Retina (tissue), 1 donor: ENCODE measurements at places on chromosomes 6 and 20.

DNA sequence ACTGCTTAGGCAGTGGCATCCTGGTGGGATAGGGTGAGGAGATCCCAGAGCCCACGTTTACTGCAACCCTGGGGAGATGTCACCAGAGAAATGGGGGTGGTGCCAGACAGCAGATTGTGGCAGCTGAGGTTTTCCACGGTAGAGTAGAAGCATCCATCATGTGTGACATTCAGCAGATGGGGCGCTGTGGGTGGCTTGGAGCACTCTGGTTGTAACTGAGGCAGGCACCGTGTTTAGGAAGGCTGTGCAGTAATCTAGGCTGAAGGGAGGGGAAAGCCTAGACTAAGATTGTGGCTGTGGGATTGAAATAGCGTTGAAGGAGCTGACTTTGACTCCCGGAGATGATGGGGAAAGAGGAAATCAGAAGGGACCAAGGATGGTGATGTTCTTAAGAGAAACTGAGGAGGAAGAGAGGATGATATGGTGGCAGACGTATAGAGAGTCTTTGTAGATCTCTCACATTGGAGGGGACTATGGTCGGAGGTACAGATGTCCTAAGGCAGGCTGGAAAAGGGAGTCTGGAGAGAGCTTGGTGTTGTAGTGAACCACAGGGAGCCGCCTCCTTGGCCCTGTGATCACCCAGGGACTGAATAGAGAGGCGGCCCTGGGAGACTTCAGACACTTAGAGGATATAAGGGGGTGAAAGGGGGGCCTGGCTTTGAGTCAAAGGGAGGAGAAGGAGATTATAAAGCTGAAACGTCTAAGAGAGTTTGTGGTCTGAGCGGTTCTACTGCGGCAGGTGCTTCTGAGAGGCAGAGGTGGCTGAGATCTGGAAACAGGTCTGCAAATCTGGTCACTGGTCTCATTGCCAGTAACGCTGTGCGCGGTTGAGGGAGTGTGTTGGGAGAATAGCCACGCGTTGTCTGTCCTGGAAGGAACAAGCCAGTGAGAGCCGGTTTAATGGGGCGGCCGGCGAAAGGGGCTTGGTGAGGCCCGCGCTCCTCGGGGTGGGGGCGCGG lies 792 bp upstream of the MICA start:
- peak; percentile 12 for DNase-seq

GRCh38 chr6:170007468-170008293 lies 256.3 kb downstream of the ERMARD start:
- DNase-seq, result peak; percentile 72

GRCh38 chr6:132664309-132665034 lies 5.5 kb upstream of the TAAR1 start:
- no peak for DNase-seq

- no peak for DNase-seq
Measured at GRCh38 chr6:37192666-37193065, 22.7 kb downstream of the PIM1 start.

DNA sequence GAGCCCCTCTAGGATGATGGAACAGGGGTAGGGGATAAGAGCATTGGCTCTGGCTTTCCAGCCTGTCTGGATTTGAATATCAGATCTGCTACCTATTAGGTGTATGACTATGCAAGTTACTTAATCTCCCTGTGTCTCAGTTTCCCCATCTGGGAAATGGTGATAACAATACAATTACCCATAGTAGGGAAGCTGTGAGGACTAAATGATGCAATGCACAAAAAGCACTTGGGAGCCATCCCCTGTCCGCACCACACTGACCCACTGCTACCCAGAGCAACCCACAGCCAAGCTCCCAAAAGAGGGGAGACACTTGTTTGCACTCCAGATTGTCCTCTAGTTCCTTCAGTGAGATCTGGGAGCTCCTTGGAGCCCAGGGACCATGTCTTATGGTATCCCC lies 30.1 kb downstream of the C6orf132 start:
- DNase-seq, result no peak

- no peak for DNase-seq
Measured at GRCh38 chr20:16444057-16444777, 129.0 kb downstream of the KIF16B start.

DNA sequence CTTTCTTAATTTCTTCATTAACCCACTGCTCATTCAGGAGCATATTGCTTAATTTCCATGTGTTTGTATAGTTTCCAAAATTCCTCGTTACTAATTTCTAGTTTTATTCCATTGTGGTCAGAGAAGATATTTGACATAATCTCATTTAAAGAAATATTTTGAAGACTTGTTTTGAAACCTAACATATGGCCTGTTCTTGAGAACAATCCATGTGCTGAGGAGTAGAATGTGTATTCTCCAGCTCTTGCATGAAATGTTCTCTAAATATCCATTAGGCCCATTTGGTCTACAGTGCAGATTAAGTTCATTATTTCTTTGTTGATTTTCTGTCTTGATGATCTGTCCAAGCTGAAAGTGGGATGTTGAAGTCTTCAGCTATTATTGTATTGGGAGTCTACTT lies 251.7 kb downstream of the ALDH8A1 start:
- no peak for DNase-seq

- DNase-seq, result no peak
Measured at GRCh38 chr6:65259059-65259458, 448.0 kb downstream of the EYS start.

DNA sequence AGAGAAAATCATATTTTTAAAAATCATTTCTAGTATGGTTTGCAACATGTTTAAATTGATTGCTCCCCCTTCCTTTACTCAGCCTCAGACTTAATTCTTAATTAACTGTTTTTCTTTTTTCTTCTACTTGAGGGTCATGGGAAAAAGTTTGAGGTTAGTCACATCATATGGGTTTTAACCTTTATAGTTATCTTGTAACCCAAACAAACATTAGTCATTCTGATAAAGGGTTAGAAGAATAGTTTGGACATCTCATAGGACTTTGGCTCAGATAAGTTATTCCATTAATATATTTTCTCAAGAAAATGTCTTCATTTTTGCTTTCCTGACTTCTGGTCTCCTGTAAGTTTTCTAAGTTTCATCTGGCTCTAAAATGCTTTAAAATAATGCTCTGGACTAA lies 34.5 kb upstream of the TSPYL1 start:
- no peak for DNase-seq

GRCh38 chr6:102028176-102028575 lies 634.7 kb downstream of the GRIK2 start:
- DNase-seq, result no peak

DNA sequence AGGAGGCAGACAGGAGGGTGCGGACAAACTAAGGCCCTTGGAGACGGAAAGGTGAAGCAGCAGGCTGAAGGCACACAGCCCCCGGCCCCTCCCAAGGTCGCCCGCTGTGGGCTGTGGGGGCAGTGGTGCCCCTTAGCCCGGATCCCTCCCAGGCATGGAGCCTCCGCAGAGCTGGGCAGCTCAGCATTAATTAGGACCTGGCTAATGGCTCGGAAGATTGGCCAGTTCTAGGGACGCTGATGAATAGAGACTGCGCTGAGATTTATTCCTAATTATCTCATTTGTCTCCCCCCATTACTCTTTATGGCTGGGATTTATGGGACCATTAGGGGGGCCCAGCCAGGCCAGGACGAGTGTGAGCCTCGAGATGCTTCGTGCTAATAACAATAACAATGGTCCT lies 20.4 kb downstream of the MDFI start:
- DNase-seq, result peak; percentile 80

DNA sequence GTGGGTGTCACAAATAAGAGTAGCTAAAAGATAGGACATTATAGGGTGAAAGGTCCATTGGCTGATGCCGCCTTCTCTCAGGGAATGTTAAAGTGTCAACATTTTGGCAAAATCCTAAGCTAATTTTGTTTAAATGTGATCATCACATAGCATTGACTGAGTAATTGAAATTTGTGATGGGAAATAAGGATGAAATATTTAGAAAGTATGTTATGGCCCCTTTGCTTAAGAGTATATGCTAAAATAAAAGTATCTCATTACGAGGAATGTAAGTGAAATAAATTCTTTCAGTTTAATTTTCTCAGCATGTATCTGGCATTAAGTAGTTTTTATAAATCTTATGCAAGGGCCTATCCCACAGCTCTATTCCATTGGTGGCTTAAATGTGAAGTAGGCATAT lies 229.2 kb downstream of the PRL start:
- DNase-seq, result no peak

GRCh38 chr6:53850527-53850926 lies 55.7 kb downstream of the LRRC1 start:
- DNase-seq, result no peak

GRCh38 chr6:138187156-138187555 lies 25.4 kb downstream of the ARFGEF3 start:
- no peak for DNase-seq

- no peak for DNase-seq
Measured at GRCh38 chr20:44643596-44644229, 7.8 kb downstream of the ADA start.

DNA sequence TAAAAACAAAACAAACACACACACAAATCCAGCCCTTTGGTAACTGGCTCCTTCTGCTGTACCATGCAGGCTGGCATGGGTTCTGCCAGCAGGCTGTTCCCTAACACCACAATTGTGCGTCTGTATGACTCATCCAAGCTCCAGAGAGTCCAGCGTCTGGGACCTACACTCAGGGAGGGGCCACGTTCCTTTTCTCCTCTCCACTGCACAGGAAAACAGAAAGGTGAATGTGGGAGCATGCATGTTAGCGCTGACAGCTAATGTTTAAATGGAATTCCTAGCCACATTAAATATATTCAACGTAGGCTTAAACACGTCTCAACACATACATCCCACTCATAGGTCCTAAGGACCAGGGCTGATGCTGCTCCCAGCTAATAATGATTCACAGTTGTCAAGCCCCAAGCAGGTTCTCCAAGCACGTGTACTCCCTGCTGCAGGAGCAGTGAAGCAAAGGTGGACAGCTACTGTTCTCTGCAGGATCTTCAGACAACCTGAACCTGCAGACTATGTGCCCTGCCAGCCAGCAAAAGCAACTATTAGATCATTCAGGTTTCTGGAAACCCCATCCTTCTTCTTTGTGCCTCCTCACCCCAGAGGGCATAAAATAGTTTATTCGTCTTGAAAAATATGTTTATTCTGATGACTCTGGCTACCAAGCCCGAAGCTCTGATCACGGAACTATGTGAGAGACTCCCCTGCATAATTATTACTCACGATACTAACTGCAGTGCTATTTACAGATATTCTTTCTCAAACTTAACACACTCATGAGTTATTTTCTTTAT lies 20.9 kb downstream of the MAP1LC3A start:
- no peak for DNase-seq

DNA sequence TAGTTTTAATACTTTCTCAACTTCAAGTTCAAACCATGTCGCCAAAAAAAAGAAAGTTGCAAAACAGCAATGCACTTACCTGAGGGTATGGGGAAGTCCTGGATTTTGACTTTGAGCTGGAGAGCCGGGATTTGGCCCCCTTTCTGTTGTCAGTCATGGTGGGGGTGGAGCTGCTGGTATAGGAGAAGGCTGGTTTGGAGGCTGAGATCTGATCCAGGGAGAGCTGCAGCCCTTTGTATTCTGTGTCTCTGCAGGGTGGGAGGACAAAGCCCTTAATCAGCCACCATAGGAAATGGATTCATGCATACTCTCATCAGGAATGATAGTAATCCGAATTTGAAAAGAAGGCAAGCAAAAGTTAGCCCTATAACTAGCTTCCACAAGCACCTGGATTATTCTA lies 44.0 kb downstream of the SIM1 start:
- no peak for DNase-seq

DNA sequence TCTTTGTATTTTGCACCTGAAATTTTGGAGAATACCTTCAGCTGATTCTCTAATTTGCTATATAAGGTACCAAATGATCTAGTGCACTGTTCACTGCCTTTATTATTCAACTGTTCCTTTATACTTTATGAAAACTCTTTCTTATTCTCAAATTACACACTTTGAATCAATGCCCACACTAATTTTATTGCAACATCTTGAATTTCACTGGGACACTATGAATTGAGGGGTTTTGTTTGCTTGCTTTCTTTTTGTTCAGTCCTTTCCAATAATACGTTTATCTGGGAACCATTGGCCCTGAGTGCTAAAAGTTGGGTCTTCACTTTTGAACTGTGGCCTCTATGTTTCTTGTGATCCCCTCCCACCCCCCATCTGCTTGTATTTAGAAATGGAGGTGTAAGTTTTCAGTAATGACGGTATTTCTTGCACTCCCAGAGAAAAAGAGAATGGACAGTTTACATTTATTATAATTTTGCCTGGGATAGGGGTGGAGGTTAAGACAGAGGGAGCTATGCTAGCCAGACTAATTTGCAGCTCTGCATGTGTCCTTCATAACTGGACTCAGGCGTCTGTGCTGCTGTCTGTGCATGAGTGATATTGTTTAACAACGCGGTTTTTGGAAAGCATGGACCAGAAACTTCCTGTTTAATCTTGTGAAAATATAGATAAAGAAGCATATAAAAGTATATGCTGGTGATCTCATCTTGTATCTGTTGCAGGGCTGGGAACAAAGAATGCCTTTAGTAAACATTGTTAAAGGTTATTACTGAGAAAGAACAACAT lies 98.1 kb downstream of the DNAH8 start:
- no peak for DNase-seq

DNA sequence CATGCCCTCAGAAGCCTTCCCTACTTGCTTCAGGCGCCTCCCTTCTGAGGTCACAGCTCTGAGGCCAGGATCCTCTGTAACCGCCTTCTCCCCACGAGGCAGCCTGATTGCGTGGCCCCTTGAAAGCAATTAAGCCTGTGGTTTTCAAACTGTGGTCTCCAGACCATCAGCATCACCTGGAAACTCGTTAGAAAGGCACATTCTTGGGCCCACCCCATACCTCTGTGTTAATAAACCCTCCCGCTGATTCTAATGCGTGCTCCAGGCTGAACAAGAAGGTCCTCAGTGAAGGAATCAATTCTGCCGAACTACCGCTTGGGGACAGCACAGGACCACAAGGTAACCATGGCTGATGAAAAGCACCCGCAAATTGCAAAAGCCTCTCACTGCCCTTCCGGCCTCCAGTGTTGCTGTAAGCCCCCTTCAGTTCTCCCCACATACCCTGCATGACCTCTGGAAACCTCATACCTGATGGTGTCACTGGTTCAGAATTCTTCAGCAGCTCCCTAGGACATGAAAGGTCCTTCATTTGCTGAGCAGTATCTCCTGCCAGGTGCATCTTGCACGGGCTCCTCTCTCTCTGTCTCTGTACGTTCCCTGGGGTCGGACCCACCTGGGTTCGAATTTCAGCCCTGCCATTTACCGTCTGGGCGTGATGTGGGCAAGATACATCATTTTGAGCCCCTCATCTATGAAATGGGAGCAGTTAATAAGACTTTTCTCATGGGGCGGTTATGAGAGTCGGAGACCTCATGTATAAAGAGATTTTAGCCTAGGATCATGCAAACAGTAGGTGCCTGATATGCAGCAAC lies 93.3 kb upstream of the RNF24 start:
- DNase-seq, result peak; percentile 84
